ENCODE measurements at places on chromosomes 4 and X.

- DNase-seq: no peak
These were observed 148.6 kb downstream of the SLC4A4 start for GRCh38 chr4:71487344-71487920.

DNA sequence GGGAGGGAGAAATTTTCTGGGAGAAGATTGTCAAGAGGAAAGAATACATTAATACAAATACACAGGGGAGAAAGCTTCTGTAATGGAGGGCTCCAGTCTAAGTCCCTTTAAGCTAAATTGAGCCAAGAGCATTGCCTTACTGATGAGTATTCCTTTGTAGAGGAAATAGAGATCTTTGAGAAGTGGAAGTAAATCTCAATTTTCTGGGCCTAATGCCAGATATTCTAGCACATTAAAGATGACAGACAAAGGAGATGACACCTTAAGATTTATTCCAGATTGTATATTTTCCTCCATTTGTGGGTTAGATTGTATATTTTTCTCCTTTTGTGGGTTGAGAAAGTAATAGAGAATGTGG is 28.5 kb upstream of the SMAD1 start:
- no peak for DNase-seq

DNA sequence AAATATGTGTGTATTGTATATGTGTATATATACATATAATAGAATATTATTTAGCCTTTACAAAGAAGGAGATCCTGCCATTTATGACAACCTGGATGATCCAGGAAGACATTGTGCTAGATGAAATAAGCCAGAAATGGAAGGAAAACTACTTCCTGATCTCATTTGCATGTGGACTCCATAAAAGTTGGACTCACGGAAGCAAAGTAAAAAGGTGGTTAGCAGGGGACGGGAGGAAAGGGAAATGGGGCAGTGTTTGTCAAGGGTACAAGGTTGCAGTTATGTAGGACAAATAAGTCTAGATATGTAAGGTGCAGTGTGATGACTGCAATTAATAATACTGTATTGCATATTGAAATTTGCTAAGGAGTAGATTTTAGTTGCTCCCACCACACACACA is 331.1 kb upstream of the FSTL5 start:
- DNase-seq: no peak

DNA sequence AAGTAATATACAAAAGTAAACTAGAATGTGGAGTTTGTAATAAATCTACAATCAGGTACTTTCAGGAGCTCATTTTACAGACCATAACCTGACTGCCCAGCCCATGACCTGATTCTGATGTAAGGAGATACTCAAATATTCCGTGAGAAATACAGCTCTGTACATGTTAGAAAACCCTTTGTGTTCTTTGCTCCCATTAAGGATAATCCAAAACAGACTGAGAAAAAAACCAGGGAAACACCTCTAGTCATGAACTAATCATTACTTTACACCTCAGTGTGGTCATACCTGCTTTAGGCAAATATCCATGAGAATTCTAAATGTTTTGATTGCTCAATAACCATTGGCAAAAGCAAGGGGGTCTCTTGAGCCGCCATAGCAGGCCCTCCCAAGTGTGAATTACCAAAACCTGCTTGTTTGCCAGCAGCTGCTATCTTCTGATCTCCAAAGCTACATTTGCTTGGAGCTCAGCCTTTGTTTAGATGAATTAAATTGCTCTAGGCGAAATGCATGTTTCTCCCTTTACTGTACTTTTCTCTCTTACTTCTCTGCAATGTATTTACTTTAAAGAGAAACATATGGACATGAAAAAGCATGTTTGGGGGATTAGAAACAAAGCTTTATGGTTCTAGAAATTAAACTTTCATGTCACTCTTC is 79.1 kb downstream of the ANKRD50 start:
- no peak for DNase-seq

- no peak for DNase-seq
These were observed 194.4 kb downstream of the BCOR start for GRCh38 chrX:39903343-39903742.

DNA sequence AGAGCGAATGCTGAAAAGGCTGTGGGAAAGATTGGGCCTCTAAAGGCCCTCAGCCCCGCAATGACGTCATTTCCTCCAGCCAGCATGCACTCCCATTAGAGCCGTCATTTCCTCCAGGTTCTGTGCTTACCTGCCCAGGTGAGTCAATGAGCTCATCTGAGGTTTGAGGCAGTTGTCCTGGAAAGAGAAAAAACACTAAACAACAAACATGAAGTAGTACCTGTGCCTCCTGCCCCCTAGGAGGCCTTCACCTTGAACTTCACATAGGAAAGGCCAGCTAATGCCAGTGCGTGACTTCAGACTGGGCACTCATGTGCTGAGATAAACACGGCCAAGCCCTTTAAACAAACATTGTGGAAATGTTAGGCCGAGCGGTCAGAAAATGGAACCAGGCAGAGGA is 55.9 kb downstream of the FHDC1 start:
- DNase-seq: no peak

DNA sequence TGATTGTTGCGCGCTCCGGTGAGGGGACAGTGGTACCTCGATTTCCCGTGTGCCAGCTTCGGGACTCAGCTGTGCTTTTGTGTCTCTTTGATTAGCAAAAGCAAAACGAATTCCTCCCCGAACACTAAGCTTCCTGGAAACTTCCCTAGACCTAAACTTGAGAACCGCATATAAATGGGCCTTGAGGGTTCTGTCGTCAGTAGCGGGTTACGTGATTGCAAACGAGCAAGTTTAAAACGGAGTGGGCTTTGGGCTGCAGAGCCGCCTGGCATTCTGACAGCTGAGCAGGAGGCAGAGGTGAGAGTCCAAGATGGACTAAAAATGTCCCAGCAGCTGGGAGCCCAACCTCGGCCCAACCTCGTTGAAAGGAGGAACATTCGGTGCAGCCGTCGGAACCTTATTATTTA is 1.2 kb upstream of the TAPT1 start:
- no peak for DNase-seq

DNA sequence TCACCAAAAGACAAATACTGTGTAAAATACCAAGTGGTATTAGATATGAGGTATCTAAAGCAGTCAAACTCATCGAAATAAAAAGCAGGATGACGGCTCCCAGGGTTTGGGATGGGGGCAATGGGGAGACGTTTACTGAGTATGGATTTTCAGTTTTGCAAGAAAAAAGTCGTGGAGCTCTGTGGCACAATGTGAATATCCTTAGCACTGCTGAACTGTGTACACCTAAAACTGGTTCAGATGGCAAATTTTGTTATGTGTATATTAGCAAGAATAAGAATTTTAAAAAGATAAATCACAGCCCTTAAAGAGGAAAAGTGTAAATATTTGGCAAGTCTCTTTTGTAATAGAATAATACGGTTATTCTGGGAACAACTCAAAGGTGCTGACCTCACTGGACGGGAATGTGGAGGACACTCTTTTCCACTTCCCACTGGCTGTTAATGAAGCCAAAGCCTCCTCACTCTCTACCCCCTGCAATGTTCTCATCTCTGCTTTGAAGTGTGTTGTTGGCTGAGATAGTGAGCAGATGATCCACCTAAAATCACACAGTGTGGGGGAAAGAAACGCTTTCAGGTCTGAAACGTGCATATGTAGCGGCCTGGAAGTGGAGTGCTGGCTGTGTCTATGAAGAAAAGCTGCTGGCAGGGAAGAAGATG is 49.2 kb downstream of the SEL1L3 start:
- no peak for DNase-seq

- DNase-seq: no peak
These were observed 7.5 kb upstream of the FGA start for GRCh38 chr4:154597798-154598774.

DNA sequence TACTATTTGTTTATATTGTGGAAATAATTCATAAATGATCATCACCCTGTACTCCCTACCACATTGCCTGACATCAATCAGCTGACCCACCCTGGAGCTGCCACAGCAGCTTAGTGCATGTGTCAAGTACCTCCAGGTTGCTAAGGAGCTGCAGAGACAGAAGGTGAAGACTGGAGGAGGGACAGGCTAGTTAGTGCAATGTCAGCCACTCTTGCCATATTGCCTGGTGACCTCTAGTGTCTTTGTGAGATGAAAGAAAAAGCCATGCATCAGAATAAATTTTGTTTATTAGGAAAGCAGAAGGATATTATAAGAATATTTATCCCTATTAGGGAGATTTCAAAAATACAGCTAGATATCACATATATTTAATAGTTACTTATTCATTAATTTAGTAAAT is 243.9 kb upstream of the FAT4 start:
- DNase-seq: no peak

- DNase-seq: no peak
These were observed 16.4 kb upstream of the ARAP2 start for GRCh38 chr4:36260731-36261130.

DNA sequence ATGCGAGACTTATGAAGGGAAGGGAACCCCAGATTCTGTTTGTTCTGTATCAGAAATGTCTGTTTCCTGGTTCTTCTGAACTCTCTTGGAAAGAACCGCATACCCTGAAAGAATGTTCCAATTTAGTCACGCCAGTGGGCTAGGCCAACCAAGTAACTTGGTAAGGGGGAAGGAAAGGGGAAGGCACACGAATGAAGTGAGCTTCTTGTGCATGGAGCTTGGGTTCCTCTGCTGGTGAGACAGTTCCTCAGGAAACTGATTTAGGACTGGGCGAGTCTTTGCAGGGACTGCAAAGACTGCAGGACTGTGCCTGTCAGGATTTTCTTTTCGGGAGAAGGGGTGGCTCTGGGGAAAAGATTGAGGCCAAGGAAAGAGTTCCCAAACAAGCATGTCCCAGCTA is 35.6 kb downstream of the FRMPD3 start:
- DNase-seq: no peak

GRCh38 chrX:18617407-18617750 is 54.5 kb downstream of the RS1 start:
- DNase-seq: no peak

- DNase-seq: no peak
These were observed 39.9 kb downstream of the CCKAR start for GRCh38 chr4:26450418-26450817.

DNA sequence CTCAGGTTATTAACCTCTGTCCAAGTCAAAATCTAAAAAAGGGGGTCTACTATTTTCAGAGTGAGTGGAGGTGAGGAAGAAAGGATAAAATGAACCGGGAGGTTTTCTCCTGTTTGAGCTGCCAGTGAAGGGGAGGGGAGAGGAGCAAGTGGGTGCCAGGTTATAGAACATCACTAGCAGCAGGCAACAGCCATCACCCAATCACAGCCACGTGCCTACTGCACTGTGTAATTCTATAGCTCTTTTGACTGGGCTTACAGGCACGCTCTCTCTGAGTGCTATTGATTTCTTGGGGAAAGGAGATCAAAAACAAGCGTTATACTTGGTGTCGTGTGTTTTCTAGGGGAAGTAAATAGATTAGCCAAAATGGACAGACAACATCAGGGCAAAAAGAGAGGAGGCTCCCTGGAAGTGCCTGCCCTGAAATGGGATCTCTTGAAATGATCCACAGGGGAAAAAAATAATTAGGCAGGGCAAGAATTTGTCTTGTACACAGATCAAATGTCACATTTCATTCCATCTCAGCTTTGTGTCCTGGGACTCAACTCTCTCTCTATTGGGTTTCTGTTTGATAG is 300.5 kb upstream of the LCORL start:
- DNase-seq: no peak

DNA sequence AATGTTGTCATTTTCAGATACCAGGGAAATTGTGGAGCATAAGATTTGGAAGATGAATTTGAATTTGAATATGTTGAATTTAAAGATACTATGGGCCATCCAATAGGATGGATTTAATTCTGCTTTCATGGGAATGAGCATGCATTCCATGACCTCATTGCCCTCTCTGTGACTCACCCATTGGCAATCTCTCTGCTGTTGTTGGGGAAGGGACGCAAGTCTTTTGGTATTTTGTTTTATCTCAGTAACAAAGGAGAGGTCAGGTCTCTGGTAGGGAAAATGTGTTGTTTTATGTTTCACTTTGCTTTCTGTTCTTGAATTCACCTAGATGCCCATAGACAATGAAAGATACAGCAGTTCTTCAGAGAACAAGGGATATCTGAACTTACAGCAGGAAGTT is 42.1 kb upstream of the MAGEA4 start:
- DNase-seq: no peak

GRCh38 chrX:109600237-109600651 is 24.7 kb downstream of the KCNE5 start:
- DNase-seq: no peak

DNA sequence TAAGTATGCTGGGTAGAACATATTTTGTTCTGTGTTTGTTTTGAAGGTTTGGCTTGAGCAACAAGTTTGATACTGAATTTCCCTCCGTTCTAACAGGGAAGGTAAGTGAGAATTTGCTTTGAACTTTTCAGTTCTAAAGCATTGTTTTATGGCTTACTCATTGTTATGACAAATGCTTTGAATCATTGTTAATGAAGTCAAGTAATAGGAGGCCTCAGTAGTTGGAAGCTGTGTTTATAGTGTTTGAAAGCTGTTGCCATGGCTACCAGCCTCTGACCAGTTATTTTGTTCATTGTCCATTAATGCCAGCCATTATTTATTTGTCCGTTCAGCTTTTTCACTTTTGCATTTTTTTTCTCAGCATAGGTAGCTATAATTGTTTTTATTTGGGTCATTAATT is 14.4 kb downstream of the CHIC1 start:
- DNase-seq: no peak

DNA sequence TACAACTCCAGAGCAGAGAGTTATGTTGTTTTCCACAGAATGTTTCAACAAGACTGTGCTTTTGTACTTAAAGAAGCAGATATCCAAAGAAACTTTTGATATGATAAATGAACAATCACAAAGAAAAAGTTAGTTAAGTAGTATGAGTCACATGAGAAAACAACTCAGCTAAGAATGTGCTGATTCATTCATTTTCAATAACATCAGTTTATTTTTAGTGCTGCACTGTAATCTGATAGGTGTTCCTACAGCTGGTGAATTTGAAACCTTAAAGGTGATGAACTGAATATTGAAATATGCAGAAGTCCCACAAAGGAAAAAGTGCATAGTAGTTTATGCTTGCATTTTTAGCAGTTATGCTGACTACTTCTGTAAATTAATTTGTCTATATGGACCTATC is 180.3 kb upstream of the TENM3 start:
- DNase-seq: no peak

DNA sequence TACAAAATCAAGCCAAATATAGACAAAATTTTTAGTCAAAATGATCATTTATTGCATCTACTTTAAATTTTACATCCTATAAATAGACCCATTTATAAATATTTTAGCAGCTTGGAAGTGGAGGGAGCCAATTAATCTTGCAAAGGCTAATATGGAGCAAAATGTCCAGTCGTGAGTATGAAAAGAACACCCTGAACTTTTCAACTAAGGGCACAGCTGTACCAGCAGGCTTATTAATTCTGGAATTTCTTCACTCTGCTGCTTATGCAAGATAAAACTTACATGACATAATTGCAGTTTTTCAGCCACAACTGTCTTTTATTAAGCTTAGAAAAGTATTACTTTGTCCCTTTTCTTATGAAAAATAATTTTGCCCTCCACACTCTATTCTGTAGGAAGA is 22.9 kb upstream of the USP53 start:
- no peak for DNase-seq

- DNase-seq: no peak
These were observed 145.8 kb upstream of the SPRY1 start for GRCh38 chr4:123250843-123251242.

- DNase-seq: no peak
These were observed 67.2 kb downstream of the DCAF12L1 start for GRCh38 chrX:126485409-126485808.

- DNase-seq: no peak
These were observed 16.6 kb upstream of the UBE2D3 start for GRCh38 chr4:102843938-102844337.

GRCh38 chrX:54786967-54787366 is 11.1 kb downstream of the ITIH6 start:
- no peak for DNase-seq
